ENCODE measurements at places on chromosomes 6 and 20. TPM values are rescaled to one million over a fixed set of nuclear protein-coding genes. Genes with fewer than 3 reads are reported as not detected.

Gene ENPP5
- total RNA-seq: 21.5 TPM

GRCh38 chr6:98416027-98416426, 418.3 kb upstream of the POU3F2 start:
- no peak overlapping the region for H3K27ac ChIP-seq
- DNase-seq: no peak
- H3K27me3 ChIP-seq: no peaks in the 10 kb centered on the region

DNA sequence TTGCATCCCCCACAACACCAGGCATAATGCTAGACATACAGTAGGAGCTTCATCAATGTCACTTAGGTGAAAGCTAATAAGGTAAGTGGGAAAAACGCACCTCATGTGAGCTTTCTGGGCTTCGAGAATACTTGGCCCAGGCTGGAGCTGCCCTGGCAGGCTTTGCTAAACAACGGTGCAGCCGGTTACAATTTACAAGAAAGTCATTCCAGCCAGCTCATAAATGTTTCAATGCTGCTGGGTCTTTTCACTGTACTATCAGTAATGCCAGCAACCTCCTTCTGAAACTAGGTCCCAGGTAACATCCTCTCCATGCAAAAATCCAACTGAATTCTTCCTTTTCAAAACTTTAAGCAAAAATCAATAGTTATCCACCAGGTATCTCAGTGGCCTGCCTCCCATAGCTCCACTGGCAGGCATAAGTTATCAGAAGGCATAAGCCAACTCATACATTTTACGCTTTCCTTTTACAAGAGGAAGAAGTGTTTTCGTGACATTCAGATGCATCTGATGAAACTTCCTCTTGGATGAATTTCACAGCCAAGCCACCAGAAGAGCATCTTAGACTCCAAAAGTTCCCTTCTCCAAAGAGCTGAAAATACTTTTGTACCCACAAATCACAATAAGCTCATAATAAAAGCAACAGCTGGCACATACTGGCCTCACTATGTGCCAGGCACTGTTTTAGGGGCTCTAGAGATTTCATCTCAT, 56.3 kb downstream of the RTN4IP1 start:
- no peaks in the 10 kb centered on the region for H3K36me3 ChIP-seq
- no peaks in the 10 kb centered on the region for H3K4me1 ChIP-seq
- H3K27ac ChIP-seq: no peak overlapping the region
- H3K27me3 ChIP-seq: no peaks in the 10 kb centered on the region

- peak; percentile 44 for DNase-seq
- no peaks in the 10 kb centered on the region for H3K27me3 ChIP-seq
- no peak overlapping the region for H3K27ac ChIP-seq
Observed at GRCh38 chr20:46122516-46123481, 4.7 kb downstream of the CD40 start.

DNA sequence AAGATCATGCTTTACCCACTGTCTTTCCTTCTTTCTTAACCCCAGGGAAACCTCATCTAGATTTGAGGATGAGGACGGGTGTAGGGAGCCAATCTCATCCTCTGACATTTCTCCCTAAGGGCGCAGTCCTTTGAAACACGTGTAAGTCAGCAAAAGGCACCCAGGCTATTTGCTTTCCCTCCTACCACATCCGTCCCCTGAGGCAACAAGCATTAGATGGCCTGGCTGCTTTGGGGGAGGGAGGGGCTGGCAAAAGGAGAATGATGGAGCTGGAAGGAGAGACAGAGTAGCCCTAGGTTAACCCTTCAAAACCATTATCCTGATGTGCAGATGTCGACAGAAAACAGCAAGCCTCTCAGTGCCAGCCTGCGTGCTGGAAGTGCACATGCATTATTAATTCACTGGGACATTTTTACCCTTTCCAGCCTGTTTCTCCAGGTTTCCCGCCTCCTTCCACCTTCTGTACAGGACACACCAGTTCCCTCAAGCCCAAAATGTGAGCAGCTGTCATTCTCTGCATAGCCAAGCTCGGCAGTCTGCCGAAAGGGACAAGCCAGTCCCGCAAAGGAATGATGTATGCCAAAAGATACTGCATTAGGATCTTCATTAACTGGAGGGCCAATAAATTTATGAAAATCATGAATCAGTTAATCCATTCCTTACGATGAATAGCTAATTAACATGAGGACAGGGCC, 547.2 kb downstream of the CD83 start:
- H3K4me1 ChIP-seq: peaks cover 7% of the 10 kb centered on the region
- no peaks in the 10 kb centered on the region for H3K27me3 ChIP-seq
- no peak overlapping the region for H3K27ac ChIP-seq
- no peaks in the 10 kb centered on the region for H3K36me3 ChIP-seq
- no peak for DNase-seq
- no peak overlapping the region for H3K4me3 ChIP-seq

Gene EPHA7
- total RNA-seq: 27.0 TPM

DNA sequence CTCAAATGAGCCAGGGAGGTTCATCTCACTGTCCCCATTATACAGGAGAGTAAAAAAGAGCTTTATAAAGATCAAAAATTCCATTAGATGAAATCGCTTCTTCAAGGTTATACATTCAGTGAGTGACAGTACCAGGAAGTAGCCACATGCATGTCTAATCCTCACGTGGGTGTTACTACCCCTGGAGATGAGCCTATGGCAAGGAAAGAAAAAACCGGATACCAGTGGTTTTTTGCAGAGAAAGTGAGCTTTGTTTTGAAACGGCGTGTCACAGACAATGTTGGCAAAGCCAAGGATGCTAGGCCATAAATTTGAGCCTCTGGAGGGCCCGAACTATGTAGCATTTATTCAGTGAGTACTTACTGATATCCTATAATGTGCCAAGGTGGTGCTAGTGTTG, 215.0 kb upstream of the RIN2 start:
- no peak overlapping the region for H3K27ac ChIP-seq
- no peak overlapping the region for H3K4me3 ChIP-seq
- H3K36me3 ChIP-seq: no peaks in the 10 kb centered on the region
- H3K4me1 ChIP-seq: no peaks in the 10 kb centered on the region

Gene FHL5
- total RNA-seq: 34.5 TPM

- no peak overlapping the region for H3K27ac ChIP-seq
- H3K4me1 ChIP-seq: no peaks in the 10 kb centered on the region
- H3K4me3 ChIP-seq: no peak overlapping the region
- no peaks in the 10 kb centered on the region for H3K27me3 ChIP-seq
- no peak for DNase-seq
Observed at GRCh38 chr20:21179757-21180156, 53.9 kb downstream of the KIZ start.

- no peaks in the 10 kb centered on the region for H3K27me3 ChIP-seq
- H3K4me1 ChIP-seq: no peaks in the 10 kb centered on the region
- no peak overlapping the region for H3K4me3 ChIP-seq
- no peaks in the 10 kb centered on the region for H3K36me3 ChIP-seq
Observed at GRCh38 chr20:39059036-39059435, 96.9 kb downstream of the DHX35 start.

DNA sequence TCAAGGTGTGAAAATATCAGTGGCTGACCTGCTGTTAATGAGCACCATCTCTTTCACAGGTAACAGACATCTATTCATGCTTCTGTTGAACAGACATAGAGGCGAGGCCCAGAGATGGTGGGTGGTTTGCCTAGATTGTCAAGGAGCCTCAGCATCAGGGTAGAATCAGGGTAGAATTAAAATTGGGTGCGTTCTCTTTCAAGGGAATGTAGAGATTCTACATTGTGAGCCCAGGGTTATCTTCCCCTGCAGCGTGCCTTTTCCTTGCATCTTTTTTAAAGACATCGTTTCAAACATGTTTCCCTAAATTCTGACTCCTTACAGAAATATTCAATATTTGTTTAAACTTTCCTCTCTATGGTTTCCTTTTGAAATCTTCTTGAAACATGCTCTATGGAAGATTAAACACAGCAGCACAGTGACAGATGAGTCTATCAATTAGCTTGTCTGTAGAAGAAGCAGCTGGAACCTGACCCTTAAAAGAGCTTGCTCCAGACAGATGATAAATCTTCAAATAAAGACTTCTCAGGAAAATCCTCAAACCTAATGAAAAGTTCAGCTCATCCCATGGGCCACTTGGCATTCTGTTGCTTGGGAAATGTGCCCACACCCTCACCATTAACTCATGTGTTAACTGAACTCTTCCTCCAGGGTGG, 119.8 kb downstream of the IPCEF1 start:
- H3K36me3 ChIP-seq: no peaks in the 10 kb centered on the region
- H3K4me3 ChIP-seq: no peak overlapping the region
- H3K27me3 ChIP-seq: no peaks in the 10 kb centered on the region
- no peaks in the 10 kb centered on the region for H3K4me1 ChIP-seq
- H3K27ac ChIP-seq: no peak overlapping the region
- DNase-seq: no peak

- no peaks in the 10 kb centered on the region for H3K27me3 ChIP-seq
- no peak for DNase-seq
- no peak overlapping the region for H3K4me3 ChIP-seq
Observed at GRCh38 chr6:170167657-170168159, 123.2 kb downstream of the DLL1 start.

GRCh38 chr6:3847521-3847920, 1.7 kb upstream of the FAM50B start:
- no peak for DNase-seq
- H3K27ac ChIP-seq: no peak overlapping the region
- no peaks in the 10 kb centered on the region for H3K36me3 ChIP-seq
- no peak overlapping the region for H3K4me3 ChIP-seq

GRCh38 chr20:35408270-35408669, 3.5 kb downstream of the UQCC1 start:
- no peaks in the 10 kb centered on the region for H3K4me1 ChIP-seq
- H3K27ac ChIP-seq: no peak overlapping the region
- H3K4me3 ChIP-seq: no peak overlapping the region
- peaks cover 2% of the 10 kb centered on the region for H3K36me3 ChIP-seq

- H3K4me3 ChIP-seq: no peak overlapping the region
- H3K4me1 ChIP-seq: no peaks in the 10 kb centered on the region
- DNase-seq: no peak
- no peaks in the 10 kb centered on the region for H3K27me3 ChIP-seq
- no peak overlapping the region for H3K27ac ChIP-seq
Observed at GRCh38 chr20:58942549-58942948, 38.5 kb upstream of the NELFCD start.

DNA sequence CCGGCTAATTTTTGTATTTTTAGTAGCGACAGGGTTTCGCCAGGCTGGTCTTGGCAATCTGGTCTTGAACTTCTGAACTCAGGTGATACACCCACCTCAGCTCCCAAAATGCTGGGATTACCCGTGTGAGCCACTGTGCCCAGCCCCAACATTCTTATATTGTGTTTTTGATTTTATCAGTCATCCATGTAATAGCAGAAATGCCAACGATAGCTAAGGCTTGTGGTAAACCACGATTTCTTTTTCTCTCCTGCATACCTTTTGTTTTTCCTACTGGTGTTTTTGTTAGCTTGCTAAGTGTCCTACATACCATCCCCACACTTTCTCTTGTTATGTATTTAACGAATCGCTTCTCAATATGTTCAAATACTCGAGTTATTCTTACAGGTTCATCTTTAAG, 12.1 kb downstream of the PHACTR2 start:
- H3K27ac ChIP-seq: no peak overlapping the region
- H3K27me3 ChIP-seq: no peaks in the 10 kb centered on the region
- no peak for DNase-seq
- peaks cover 2% of the 10 kb centered on the region for H3K4me1 ChIP-seq
- no peak overlapping the region for H3K4me3 ChIP-seq

- H3K27ac ChIP-seq: no peak overlapping the region
- peaks cover 2% of the 10 kb centered on the region for H3K27me3 ChIP-seq
- no peaks in the 10 kb centered on the region for H3K4me1 ChIP-seq
- no peak overlapping the region for H3K4me3 ChIP-seq
- no peak for DNase-seq
Observed at GRCh38 chr20:1888796-1889463, 6.3 kb upstream of the SIRPA start.

- no peaks in the 10 kb centered on the region for H3K4me1 ChIP-seq
- peak; percentile 48 for DNase-seq
- no peaks in the 10 kb centered on the region for H3K27me3 ChIP-seq
- no peak overlapping the region for H3K27ac ChIP-seq
- H3K36me3 ChIP-seq: no peaks in the 10 kb centered on the region
Observed at GRCh38 chr20:9038791-9039535, 29.9 kb upstream of the PLCB4 start.

GRCh38 chr6:105137388-105137787, 42.4 kb downstream of the POPDC3 start:
- H3K4me1 ChIP-seq: peaks cover 2% of the 10 kb centered on the region
- H3K36me3 ChIP-seq: no peaks in the 10 kb centered on the region
- peak; percentile 29 for DNase-seq
- H3K27me3 ChIP-seq: peaks cover 2% of the 10 kb centered on the region

- no peaks in the 10 kb centered on the region for H3K36me3 ChIP-seq
- no peaks in the 10 kb centered on the region for H3K27me3 ChIP-seq
- no peak for DNase-seq
Observed at GRCh38 chr6:20921578-20921977, 387.3 kb downstream of the CDKAL1 start.

DNA sequence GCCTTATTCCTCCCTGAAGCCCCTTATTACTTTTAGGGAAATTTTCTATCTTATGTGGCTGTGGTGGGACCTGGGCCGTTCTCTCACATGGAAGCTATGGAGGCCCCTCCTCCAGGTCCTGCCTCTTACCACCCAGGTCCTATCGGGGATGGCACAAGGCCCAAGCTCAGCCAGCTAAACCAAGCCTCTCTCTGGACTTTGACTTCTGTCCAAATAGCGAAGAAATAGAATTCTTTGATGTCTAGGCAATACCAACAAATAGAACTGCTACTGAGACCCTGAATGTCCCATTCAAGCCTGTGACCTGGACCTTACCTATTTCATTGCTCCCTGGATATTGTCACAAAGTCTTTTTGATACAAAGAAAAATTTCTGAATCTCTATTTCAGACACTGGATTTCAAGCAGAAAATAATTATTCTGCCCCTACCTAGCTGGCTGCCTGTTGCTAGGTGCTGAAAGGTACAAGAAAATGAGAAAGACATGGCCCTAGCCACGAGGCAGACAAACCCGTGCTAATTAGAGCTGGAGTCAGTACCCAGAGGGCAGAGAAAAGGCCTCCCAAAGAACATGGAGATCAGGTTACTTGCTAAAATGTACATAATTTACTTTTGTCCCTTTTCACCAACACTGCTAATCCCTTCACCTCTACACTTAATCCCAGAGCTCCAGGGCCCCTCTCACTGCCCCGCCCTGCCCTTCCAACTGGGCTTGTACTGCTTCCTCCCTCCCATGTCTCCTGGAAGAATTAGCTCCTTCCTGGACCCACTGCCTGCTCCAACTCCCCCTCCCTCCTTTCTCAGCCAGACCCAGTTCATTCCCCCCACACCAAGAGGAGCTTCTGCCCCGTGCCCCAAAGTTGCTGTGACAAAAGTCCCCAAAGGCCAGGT, 15.5 kb upstream of the NNAT start:
- H3K27ac ChIP-seq: no peak overlapping the region
- no peak overlapping the region for H3K4me3 ChIP-seq
- no peaks in the 10 kb centered on the region for H3K4me1 ChIP-seq
- DNase-seq: no peak
- H3K27me3 ChIP-seq: no peaks in the 10 kb centered on the region
- H3K36me3 ChIP-seq: no peaks in the 10 kb centered on the region

DNA sequence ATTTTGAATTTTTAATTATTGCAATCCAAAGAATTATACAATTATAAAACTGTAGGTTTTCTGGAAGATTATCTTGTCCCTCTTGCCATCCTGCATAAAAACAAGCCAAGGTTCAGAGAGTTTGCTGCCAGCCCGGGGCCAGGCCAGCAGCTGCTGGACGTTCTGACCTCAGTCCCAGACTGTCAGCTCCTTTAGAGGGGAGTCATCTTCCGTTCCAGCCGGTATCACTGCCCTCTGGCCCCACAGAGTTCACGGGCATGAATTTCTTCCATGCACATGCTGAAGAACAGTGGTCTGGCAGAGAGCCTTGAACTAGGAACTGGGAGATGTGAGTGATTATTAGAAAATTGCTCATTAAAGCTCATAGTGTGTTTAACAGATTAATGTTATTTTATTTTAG, 130.4 kb upstream of the QKI start:
- DNase-seq: no peak
- no peaks in the 10 kb centered on the region for H3K4me1 ChIP-seq
- no peaks in the 10 kb centered on the region for H3K27me3 ChIP-seq
- no peak overlapping the region for H3K4me3 ChIP-seq
- H3K27ac ChIP-seq: no peak overlapping the region

Gene RGS17
- 0.28 TPM for total RNA-seq
